ENCODE measurements at places on chromosomes 13 and 19.

DNA sequence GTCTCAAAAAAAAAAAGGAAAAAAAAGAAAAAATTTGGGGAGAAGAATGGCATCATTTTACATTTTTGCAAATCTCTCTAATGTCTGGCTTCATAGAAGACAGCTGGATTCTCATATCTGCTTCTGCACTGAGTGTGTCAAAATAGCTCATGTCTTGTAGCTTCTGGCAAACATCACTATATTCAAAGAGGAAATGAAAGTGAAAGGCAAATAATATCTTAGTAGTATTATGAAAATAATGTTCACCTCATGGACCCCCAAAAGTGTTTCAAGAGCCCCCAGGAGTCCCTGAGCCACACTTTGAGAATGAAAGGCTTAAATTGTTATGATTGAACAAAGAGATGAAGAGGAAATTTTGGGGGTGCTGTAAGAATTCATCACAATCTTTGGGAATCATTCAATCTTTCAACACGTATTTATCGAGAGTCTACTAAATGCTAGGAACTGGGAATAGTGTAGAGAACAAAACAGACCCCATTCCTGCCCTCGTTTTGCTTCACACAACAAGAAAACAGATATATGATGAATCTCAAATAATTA lies 1.2 kb upstream of the SLC6A16 start:
- no peak for DNase-seq

DNA sequence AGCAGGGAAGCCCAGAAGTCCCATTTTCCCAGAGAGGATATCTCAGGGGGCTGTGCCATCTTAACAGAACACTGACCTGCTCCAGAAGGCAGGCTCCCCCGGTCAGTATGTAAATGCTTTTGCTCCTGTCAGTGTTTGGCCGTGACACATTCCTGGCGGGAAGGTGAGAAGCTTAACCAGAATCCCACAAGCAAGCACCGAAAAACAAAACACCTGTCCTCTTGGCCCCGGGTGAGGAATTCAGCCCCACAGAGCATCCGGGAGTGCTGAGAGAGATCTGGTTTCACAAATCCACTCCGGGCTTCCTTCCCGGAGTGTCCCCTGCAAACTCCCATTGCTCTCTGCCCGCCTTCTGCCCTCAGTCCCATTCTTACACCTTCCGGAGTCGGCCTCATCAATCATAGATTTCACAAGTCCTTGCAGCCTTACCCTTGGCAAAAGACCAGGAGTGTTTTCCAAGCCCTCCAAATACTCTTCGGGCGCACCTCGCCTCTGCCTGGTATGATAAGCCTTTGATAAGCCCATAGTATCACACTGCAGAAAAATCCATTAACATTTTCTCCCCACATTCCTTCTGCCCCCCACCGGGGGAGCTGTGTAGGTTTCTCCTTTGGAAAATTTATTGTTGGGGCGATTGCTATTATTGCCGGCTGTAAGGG lies 12.2 kb downstream of the TPM4 start:
- no peak for DNase-seq

DNA sequence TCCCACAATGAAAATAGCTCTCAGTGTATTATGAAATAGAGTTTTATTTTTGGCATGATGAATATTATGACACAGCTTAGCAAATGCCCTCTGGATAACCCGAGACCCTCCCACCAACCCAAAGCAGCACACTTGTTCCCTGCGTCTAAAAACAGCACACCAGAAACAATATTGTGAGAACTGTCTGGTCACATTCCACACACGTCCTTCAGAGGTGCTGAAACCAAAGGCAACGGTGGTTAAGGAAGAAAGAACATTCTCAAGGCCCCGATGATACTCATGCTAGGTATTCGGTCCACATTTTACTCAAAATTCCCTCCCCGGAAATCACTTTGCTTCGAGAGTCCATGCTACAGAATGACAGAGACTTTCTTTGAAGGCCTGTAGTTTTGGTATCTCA lies 156.7 kb downstream of the SLC7A1 start:
- DNase-seq, result no peak

- no peak for DNase-seq
Observed at GRCh38 chr13:112859817-112860190, 109.2 kb upstream of the MCF2L start.

GRCh38 chr13:91644806-91645205 lies 246.4 kb downstream of the GPC5 start:
- DNase-seq, result no peak

GRCh38 chr13:67045357-67045756 lies 184.8 kb downstream of the PCDH9 start:
- no peak for DNase-seq

DNA sequence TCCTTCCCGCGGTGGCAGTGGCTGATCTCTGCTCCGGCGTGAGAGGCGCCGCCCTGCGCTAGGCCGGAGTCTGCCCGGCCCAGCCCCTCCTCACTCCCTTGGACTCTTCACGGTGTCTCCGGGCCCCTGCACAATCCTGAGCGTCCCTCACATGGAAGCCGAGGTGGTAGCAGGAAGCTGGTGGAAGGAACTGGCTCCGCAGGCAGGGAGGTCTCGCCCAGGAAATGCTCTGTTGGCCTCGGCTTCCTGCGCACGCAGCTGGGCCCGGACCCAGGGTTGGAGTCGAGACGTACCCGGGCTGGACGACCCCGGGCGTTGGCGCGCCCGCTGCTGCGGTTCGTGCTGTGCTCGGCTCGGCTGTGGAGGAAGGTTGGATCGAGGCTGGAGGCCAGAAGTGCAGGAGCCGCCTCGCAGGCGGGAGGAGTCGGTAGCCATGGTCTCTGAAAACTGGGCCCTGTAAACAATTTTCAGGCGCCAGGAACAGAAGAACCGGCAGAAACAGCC lies 46.3 kb downstream of the ZNF724 start:
- DNase-seq, result no peak

- DNase-seq, result no peak
Observed at GRCh38 chr19:49710372-49710951, 19.5 kb downstream of the CPT1C start.

DNA sequence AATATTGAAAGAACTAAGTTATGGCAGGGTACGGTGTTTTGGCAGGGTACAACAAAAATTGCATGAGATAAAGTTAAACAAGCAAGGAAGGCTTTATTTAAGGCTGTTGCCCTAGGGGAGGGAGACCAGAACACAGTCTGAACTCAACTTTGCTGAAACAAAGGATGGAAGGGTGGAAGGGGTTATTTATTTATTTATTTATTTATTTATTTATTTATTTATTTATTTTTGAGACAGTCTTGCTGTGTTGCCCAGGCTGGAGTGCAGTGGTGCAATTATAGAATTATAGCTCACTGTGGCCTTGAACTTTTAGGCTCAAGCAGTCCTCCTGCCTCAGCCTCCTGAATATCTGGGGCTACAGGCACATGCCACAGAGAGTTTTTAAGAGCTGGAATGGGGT lies 75.9 kb downstream of the HS6ST3 start:
- DNase-seq, result no peak

GRCh38 chr19:7196763-7197118 lies 97.5 kb downstream of the INSR start:
- DNase-seq, result no peak

GRCh38 chr19:14072535-14073260 lies at the start of gene MISP3:
Gene MISP3 (plus strand): TSS chr19:14072786. CDS start chr19:14073310, 524 bp downstream.
- DNase-seq, result peak; percentile 52

GRCh38 chr13:26780411-26780810 lies 19.8 kb upstream of the GPR12 start:
- no peak for DNase-seq

DNA sequence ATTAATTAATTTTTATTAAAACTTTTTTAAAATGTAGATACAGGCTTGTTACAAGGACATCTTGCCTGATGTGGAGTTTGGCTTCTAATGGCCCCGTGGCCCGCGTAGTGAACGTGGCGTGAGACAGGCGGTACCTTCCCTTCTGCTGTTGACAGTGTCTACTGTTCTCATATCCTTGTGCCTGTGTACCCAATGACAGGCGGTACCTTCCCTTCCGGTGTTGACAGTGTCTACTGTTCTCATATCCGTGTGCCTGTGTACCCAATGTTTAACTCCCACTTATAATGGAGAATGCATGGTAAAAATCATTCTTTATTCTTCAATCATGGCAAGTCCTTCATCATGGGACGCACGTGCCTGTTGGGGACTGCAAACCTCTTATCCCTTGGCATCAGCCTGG lies 79.1 kb upstream of the ZNF835 start:
- DNase-seq, result no peak

GRCh38 chr13:34826432-34826831 lies 115.6 kb upstream of the NBEA start:
- no peak for DNase-seq

DNA sequence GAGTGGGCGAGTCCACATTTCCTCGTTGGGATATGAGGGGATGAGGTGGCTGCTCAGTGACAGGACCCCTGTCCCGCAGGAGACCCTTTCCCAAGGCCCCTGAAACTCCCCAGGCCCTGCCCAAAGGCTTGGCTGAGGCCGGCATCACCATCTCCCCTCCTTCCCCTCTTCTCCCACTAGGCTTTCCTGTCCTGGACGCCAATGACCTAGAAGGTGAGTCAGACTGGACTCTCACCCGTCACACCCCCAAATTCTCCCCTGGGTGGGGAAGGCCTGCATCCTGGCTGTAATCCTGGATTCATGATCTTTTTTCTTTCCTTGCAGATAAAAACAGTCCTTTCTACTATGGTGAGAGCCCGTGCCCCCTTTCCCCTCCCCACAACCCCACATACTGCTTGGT lies 5.3 kb downstream of the FXYD3 start:
- DNase-seq, result no peak

DNA sequence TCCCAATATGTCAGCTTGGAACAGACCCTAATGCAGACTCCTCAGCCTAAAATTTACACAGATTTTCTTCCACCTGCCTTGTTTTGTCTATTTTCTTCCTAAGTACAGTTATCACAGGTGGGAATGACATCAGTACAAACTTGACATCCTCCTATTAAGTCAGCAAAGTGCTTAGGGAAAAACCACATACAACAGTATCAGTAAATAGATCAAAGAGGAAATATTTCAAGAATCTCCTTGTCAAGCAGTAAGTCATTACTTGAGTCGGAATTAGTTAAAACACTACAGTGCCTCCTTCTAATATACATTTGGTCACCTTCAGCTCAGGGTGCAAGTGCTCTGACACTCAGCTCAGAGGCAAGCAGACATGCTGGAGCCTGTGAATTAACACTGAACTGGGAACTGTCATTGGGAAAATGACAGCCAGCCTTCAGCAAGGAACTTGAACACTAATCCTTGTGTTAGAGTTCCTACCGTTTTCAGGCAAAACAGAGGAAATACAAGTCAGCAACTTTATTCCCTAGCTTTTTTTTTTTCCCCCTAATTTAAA lies 394.3 kb upstream of the HTR2A start:
- DNase-seq, result no peak

DNA sequence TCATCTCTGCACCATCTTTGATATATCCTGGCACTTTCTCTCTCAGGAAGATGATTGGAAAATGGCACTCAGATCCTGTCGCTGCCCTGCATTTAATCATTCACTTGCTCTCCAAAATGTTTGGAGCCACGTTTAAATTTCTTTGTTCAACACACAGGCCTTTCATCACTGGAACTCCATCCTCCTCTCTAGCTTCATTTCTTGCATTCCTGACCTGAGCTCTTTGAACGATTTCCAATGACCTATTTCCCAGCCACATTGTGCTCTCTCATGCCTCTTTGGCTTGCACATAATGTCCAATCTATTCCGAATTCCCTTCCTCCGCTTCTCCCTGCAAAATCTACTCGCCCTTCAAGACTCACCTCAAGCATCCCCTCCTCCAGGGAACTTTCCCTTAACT lies 287.4 kb upstream of the NBEA start:
- no peak for DNase-seq

- no peak for DNase-seq
Observed at GRCh38 chr19:27618006-27618405, 1594.9 kb downstream of the UQCRFS1 start.

GRCh38 chr13:53501387-53501786 lies 472.8 kb downstream of the OLFM4 start:
- DNase-seq, result no peak

DNA sequence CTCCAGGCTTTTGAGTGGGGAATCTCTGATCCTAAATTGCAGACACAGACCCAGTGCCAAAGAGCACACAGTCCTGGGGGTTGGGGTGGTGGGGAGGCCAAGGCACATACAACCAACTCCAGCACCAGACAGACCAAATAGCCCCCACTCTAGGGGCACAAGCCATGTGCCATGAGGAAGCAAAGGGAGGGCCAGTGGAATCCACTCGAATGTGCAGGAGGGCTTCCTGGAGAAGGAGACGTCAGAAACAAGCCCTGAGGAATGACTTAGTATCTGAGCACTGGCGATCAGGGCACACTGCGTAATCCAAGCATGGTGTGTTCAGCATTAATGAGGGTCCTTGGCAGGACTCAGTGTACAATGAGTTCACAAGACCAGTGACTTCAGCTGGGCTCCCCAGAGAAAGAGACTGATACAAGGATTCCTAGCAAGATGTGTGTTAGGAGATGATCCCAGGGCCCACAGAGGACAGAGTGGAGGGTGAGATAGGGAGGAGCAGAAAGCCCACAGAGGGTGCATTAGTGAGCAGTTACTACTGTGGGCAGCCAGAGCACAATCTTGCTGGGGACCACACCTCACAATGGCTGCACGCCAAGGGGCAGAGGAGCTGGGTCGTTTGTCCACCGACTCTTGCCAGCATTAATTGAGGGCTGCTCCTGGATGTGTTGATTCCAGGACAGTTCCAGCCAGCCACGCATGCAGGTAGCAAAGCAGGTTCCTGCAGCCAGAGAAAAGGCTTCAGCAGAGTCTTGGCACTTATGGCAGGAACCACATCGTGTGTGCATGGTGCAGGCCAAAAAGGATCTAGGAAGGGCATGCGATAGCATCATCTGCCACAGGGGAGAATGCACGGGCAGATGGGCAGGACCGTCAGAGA lies 152.6 kb upstream of the VSTM2B start:
- DNase-seq, result no peak

- DNase-seq, result no peak
Observed at GRCh38 chr19:35419046-35419445, 29.0 kb upstream of the FFAR2 start.

DNA sequence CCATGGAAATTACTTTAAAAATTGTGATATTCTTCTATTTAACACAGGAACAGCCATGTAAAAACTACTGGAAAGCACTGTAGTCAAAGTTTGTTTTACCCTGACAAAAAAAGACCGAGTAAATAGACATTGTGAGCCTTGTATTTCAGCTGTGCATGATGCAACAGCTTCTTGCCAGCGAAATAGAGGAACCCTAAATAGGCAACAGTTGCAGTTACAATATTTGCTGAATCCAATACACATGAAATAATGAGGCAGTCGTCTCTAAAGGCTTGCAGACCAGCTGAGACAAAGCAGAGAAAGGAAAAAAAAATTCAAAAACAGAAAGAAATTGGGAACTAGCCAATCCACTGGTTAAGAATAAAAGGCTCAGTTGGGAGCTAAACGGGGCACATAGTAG lies 1001.1 kb downstream of the OLFM4 start:
- no peak for DNase-seq

GRCh38 chr19:1163283-1163933 lies 10.7 kb downstream of the SBNO2 start:
- DNase-seq, result no peak

DNA sequence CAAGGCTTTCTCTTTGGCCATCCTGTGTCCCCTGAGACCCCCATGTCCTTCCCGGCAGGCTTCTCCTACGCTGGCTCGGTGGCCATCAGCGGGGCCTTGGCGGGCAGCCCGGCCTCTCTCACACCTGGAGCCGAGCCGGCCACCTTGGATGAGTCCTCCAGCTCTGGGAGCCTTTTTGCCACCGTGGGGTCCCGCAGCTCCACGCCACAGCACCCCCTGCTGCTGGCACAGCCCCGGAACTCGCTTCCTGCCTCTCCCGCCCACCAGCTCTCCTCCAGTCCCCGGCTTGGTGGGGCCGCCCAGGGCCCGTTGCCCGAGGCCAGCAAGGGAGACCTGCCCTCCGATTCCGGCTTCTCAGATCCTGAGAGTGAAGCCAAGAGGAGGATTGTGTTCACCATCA lies 14.2 kb downstream of the PLEKHJ1 start:
- DNase-seq, result no peak

GRCh38 chr19:13255719-13256059 lies 105.5 kb downstream of the IER2 start:
- DNase-seq, result no peak

Measured in activated CD4-positive, alpha-beta T cell treated with anti-CD3 and anti-CD28 coated beads, Interleukin-2, Interleukin-6, amounts not matched to agents 100 ng/mL and 50 ng/mL, durations not matched to agents 16 hours and 8 hours (primary cell).